ENCODE measurements at places on chromosomes 11 and 22.

GRCh38 chr22:37640591-37641560 is 1.4 kb downstream of the SH3BP1 start:
- DNase-seq = no peak

DNA sequence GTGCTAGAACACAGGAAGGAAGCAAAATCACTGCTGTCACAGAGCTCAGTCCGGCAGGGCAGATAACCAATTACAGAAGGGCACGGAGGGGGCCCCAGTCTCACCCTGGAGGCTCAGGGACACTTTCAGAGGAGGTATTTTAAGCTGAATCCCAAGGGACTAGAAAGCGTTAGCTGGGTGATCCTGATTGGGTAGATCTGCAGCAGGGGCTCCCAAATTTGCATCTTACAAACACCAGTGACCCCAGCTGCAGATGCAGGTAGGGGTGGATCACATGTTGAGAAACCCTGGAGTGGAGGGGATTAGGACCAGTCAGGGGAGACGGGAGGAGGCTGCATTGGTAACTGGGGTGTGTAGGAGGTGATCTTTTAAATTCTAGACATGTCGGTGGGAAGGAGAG is 91.4 kb downstream of the CSNK2A3 start:
- DNase-seq = no peak

- no peak for DNase-seq
Observed at GRCh38 chr11:46889689-46890475, 28.5 kb downstream of the LRP4 start.

DNA sequence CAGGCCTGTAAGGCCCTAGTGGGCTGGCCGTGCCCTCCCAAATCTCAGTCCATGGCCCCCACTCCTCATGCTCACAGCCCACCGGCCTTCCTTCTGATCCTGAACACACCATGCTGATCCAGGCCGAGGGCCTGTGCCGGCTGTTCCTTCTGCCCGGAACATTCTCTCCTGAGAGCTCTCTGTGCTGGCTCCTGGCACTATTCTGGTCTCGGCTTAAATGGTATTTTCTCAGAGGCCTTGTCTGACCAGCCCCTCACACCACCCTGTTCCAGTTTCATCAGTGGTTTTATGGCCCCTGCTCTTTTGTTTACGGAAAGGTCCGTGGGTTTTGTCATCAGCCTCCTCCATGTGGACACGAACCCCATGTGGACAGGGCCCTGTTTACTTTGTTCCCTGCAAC is 22.0 kb downstream of the SPTBN2 start:
- no peak for DNase-seq

GRCh38 chr22:26779929-26780328 is 122.5 kb downstream of the MIAT start:
- no peak for DNase-seq

DNA sequence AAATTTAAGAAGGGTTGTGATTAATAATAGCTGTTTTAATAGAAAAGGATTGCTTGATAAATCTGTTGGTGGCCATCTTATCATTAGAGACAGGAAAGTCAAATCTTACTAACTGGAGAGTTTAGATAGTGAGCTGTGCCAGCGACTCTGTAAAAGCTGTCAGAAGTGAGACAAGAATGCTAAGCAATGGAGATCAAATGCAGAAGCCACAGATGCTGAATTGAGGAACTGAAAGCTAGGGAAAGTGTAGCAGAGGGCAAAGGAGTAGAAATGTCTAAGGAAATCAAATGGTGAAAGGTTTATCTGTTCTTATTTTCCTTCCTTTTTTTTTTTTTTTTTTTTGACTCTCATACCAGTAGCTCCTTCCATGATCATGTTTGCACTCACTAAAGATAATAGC is 13.7 kb downstream of the MS4A13 start:
- no peak for DNase-seq

Data from cortex of kidney (tissue), 1 donor.